ENCODE measurements at places on chromosomes 1 and 21.

- DNase-seq = no peak
Observed at GRCh38 chr1:3168678-3169077, 99.7 kb downstream of the PRDM16 start.

GRCh38 chr1:200363264-200363933, 46.4 kb downstream of the ZNF281 start:
- no peak for DNase-seq

GRCh38 chr1:93437976-93438605, 9.8 kb upstream of the FNBP1L start:
- DNase-seq = no peak

DNA sequence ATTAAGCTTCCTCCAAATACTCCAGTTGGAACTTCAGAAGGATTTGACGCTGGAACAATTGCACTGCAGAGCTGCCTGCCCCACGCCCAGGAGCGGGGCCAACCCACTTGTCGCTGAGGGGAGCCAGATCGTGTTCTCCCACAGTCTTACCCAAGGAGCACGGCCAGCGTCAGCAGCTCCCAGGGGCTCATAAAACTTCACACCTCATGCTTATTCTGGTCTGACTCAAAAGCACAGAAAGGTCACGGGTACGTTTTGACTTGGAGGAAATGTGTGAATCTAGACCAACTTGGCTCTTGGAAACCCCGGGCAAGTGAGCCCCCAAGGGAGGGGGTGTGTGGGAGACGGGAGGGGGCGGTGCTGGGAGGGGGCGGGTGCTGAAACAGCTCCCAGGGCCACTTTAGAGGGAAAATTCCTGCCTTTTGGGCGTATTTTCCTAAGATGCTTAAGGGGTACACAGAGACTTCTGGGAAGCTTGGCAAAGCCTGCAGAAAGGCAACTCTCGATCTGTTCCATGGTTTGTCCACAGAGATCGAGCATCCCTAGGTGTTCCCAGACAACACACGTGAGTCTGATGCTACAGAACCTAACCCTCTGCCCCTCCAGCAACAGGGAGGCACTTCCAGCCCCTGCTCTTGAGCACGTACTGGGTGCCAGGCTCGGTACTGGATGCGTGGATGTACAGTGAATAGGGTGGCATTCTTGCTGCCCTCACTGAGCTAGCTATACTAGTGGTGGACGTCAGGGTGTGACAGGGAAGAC, 98.9 kb downstream of the DHRS3 start:
- no peak for DNase-seq

- DNase-seq = no peak
Observed at GRCh38 chr1:172727956-172728603, 69.2 kb downstream of the FASLG start.

DNA sequence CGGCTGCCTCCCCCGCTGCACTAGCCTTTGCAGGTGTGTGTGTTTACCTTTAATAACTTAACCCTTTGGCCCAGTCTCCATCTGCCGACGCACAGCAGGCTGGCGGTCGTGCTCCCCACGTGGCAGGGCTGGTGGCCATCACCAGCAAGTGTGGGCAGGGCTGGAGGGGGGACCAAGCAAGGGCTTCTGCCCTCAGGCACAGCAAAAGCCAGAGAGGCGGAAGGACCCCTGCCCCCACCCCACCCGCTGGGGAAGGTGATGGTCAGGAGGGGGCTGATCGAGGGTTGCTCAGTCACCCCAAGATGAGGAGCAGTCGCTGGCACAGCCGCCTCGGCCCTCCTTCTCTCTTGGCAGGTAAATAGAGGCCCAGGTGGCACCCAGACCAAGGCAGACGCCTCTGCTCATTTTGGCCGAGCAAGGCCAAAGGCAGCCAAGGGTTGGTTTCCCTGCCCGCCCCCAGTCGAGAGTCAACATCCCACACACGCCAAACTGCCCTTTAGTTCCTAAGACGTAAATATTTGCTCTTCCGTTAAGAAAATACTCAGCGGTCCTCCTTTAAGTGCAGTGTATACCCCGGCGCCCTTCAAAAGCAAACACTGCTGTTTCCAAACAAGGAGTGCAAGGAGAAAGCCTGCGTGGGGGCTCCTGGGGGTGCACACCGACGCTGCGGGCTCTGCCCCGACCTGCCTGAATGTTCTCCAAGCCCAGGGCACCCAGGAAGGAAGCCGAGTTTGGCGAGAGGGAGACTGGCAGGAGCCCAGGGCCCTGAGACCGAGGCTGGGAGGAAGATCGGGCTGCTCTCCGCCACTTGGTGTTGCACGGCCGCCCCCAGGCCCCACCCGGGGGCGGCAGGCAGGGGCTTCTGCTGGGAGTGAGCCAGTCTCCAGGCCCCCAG, 82.7 kb downstream of the SIK1 start:
- DNase-seq = no peak

GRCh38 chr1:184827600-184828368, 73.1 kb upstream of the EDEM3 start:
- no peak for DNase-seq

GRCh38 chr1:180185281-180185680, 30.6 kb downstream of the QSOX1 start:
- DNase-seq = no peak

GRCh38 chr1:83836543-83836942, 162.4 kb downstream of the TTLL7 start:
- DNase-seq = no peak

DNA sequence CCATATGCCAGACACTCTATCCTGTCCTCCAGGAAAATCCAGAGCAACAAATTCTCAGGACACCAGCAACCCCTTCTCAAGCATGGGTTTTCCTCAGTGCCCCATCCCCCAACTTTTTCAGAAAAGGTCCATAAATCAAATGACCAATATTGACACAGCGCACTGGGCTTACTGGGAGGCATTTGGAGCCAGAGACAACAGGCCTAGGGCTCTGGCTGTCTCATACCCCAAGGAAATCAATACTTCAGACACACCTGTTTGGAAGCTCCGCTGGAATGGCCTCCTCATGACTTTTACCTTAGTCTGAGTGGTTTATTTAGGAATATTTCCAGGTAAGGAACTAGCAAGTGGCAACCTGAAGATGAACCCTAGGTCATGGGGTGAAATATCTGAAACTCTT, 66.9 kb upstream of the TNR start:
- DNase-seq = no peak

GRCh38 chr1:201904579-201904978, 15.9 kb downstream of the SHISA4 start:
- no peak for DNase-seq

DNA sequence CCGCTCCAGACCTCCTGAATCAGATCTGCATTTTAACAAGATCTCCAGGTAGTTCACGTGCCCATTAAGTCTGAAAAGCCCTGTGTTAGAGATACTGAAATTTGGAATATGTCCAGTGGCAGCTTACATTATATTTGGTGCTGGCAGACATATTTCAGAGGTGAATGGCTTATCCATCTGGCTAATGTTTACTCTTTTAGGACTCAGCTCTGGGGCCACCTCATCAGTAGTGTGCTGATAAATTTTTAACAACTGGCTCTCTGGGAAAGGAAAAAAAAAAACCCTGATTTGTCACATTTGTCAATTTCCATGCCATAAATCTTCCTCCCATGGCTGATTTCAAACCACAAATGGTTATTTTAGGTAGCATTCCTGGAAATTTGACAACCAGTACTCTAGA, 25.3 kb upstream of the SYT6 start:
- DNase-seq = no peak

DNA sequence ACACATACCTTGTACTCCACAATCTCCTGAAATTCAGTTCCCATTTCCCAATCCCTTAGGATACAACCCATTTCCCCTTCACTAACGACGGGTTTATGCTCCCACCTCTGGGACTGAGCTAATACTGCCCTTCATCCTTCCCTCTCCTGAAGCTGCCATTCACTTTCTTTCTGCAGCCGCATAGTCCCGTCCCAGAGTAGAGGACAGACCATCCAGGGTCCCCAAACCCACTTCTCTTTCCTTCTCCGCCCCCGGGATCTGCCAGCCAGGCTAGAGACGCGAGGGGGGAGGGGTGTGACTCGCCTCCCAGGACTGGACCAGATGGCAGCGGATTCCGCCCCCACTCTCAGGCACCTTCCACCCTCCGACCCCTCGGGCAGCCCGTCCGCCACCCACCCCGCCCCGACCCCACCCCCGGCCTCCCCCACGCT, 679 bp downstream of the ABL2 start:
- no peak for DNase-seq

GRCh38 chr1:237471956-237472355, 418.8 kb downstream of the ZP4 start:
- no peak for DNase-seq

DNA sequence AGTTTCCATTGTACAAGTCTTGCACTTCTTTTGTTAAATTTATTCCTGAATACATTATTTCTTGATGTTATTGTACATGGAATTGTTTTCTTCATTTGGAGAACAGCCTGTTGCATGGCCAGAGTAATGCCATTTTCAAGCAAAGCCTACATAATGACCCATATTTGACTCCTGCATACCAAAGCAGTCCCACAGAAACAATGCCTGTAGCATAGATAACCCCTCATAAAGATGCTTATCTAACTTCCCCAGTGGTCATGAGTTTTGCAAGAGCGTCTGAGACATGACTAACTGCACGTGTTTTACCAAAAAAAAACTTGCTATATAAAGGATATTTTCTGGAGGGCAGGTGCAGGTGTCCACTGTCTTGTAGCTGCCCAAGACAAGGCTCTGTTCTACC, 30.3 kb upstream of the RLF start:
- no peak for DNase-seq

DNA sequence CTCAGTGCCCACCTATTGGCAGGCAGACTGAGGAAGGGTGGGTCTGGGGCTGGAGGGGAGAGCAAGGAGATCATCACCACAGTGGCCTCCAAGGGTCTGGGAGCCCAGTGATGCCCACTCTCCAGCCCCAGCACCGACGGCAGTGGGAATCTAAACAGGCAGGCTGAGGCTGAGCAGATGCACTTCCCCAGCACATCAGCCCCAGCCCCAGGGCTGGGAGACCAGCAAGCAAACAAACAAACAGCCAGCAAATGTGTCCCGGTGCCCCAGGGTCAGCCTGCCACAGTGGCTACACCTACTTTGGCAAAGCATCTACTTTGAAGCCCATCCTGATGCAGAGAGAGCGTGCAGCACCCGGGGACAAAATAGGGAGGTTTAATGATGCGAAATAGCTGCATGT, 216.3 kb upstream of the ZC3H12A start:
- no peak for DNase-seq

DNA sequence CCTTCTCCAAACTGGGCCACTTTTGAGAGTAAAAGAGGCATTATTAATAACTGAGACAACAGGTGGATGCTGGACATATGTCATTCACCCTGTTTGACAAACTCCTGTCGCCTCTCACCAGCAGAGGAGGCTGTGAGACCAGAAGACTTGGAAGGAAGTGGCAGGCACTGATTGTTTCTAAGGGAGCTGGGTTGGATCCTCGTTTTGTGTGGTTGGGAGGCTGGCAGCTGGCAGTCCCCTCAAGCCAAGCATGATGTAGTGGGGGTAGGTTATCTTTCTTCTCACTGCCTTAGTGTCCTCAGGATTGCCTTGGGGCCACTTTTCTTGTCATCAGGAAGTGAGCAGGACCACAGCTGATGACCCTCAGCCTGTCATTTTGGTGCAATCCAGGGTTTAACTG, 86.5 kb upstream of the KCNJ15 start:
- DNase-seq = no peak

DNA sequence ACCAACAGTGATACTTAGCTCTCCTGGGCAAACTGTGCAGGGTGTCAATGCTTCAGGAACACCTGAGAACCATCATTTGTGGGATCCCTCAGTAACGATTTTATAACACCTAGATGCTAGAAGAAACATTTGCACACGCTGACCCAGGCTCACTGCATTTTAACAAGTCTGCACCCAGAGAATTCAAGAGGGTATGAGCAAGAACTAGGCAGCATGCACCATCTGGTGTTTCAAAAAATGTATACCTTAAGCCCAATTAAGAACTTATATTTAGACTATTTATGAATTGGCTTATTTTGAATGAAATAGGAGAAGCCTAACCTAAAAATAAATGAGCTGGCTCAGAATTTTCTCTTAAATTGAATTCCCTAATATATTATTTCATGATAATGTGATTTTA, 400.5 kb downstream of the GPATCH2 start:
- no peak for DNase-seq

Data from cortex of kidney (tissue), 1 donor.